Activated CD8-positive, alpha-beta memory T cell treated with anti-CD3 and anti-CD28 coated beads, Interleukin-2, amount 10 ng/mL, durations not matched to agents 7 days and 5 days (primary cell): ENCODE measurements at places on chromosomes 16 and 17. TPM values are rescaled to one million over a fixed set of nuclear protein-coding genes. Genes with fewer than 3 reads are reported as not detected.

Gene DNAH2
- total RNA-seq: not detected

- no peak for DNase-seq
Measured at GRCh38 chr17:55149485-55149884, 115.3 kb upstream of the HLF start.

Gene TMEM204
- total RNA-seq: 34.7 TPM

DNA sequence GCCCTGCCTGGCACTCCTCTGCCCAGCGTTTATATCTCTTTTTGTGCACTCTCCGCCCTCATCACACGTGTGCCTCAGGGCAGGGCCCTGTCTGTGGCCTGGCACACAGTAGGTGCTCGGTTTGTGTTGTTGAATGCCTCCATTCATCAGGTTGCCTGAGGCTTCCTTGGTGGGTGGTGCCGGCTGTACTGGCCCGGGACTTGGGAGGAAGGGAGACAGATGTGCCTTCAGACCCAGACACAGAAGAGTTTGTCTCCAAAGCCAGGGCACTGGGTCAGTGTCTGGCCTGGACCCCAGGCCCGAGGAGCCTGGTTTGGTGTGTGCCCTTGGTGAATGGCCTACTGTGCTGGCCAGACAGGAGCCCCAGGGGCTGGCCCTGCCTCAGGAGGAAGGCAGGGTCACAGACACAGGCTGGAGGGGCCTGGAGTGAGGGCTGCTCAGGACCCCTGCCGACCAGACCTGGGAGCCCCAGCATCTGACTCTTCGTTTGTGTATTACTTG, 71.6 kb downstream of the RAI1 start:
- DNase-seq: no peak

DNA sequence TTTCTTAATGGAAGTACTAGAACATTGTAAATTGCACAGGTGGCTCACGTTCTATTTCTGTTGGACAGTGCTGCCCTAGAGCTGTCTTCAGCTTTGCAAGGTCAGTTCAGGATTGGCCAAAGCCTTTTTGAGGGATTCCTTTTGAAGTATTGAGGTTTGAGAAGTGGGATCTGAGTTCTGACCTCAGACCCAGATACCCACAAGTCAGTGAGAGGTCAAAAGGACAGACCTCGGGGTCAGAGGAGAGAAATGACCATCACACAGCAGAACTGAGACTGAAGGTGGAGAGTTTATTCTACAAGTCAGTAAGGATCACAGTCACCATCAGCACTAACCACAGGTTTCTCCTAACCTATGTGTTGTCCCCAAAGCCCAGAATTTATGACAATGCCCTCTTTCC, 1.7 kb downstream of the ACSM5 start:
- no peak for DNase-seq

DNA sequence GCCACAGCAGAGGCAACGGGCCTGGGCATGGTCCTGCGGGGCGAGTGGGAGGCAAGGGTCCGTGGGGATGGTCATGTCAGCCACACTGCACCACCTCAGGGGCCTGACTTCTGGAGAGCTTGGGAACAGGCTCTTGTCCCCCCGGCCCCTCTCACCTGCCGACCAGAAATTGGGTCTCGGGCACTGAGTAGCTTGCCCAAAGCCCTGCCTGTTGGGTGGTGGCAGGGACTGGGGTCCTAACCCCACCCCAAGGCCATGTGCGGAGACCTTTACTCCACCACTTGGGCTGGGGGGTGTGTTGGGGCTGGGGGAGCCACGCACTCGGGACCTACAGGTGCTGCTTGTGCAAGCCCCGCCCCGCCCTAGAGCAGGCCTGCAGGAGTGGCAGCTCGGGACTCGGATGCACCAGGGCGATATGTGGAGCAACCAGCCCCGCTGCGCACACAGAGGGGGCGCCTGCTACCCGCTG, 24.2 kb upstream of the CHMP6 start:
- no peak for DNase-seq

DNA sequence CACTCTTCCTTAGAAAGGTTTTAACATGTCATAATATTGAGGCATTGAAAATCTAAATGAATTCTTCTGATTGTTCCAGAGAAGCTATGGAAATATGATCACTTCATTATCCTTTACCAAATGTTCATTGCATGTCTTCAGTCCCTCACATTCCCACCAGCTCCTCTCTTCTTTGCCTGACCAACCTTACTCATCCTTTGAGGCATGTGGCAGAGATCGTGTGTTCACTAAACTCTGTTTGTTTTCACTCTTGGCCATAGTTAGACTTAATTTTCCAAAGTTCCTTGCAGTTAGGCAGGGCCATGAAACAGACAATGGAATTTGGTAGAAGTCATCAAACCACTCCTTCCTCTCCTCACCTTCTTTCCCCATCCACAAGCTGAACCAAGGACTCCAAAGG, 266.5 kb upstream of the HSBP1 start:
- no peak for DNase-seq

GRCh38 chr17:48385319-48385718, 44.7 kb downstream of the SKAP1 start:
- DNase-seq: no peak

Gene CMTM4
- total RNA-seq: 1.2 TPM

DNA sequence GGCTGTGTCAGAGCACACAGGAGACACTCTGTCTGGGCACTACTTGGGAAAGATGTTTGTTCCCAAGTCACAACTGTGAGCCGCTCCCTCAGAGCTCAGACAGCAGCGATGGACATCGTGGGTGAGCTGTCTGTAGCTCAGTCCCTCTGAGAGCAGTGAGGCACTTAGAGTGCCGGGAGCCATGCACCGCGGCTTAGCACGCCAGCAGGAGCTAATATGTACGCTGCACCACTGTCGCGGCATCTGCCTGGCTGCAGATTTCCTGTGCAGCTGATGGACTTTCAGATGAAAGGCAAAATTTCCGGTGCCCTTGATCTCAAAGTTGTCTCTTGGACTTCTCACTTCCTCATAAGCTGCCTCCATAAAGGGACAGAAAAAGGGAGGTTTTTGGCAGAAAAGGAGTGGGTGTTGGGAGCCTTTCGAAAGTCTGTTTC, 92.8 kb upstream of the ZNF469 start:
- no peak for DNase-seq

Gene ABCA9
- not detected for total RNA-seq

GRCh38 chr17:63523253-63523855, at the start of gene KCNH6:
KCNH6 (plus strand) TSS chr17:63523358; CDS start chr17:63523414, 56 bp downstream.
- DNase-seq: no peak

- DNase-seq: no peak
Measured at GRCh38 chr17:34532281-34533065, 46.9 kb upstream of the TMEM132E start.

Gene DCXR
- 120 TPM for total RNA-seq

DNA sequence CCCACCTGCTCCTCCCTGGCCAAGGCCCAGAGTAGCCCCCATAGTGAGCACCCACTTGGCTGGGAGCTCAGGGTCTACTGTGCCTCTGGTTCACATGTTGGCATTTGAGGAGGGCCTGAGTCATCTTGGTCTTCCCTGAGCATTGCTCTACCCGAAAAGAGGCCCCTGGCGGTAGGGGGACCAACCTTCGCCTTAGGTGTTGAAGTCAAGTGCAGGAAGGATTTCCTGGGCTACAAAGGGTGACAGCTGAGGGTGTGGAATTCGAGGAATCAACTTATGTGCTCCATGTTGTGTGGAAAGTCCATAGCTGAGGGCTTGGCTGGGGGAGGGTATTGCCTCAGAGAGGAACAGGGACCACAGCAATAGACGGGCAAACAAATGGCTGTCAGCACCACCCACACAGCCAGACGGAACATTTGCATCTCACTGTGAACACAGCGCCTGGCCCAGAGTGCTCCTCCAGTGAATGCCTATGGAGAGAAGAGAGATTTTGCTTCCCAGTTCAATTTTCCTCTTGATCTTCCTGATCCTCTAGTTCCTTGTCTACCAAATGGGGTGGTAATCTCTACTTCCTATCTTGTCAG, 35.6 kb upstream of the NGFR start:
- DNase-seq: peak; percentile 41

Gene NACA2
- total RNA-seq: not detected

Gene CCDC144A
- total RNA-seq: 0.56 TPM

DNA sequence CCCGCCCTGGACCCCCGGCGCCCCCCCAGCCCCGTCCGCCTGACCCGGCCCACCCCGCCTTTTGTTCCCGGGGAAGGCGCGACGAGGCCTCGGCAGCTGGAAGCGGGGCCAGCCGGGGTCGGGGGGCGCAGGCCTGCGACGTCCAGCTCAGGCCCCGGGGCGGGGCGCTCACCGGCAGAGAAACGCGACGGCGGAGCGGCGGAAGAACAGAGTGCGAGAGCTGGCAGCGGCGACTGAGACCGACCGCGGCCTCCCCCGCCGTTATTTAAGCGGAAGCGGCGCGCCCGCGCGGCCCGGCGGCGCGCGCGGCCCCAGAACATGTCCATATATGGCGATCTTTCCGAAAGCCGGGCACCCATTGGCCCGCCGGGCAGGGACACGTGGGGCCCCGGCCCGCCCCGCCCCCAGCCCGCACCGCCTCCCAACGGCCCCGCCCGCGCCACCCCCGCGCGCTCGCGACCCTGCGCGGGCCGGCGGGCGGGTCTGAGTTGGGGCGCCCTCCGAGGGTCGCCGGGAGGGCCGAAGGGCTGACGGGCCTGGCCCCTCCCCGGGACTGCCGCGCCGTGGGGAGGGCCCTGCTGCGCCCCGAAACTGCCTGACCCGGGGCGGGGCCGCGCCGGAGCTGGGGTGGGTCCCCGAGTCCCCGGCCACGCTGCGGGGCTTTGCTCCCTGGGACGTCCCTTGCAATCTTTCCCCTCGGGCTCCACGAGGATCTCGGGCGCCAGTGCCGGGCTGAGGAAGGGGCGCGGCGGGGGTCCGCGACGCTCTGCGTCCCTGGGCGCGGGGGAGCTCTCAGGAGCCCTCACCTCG, at the start of gene ACTG1:
Gene ACTG1, minus strand, starts transcription at position 238 of the 810 bp plus-strand sequence. CDS start 445 bp downstream, outside the sequence.
- peak; percentile 93 for DNase-seq

GRCh38 chr16:57143149-57143921, 42.5 kb downstream of the PSME3IP1 start:
- DNase-seq: no peak

DNA sequence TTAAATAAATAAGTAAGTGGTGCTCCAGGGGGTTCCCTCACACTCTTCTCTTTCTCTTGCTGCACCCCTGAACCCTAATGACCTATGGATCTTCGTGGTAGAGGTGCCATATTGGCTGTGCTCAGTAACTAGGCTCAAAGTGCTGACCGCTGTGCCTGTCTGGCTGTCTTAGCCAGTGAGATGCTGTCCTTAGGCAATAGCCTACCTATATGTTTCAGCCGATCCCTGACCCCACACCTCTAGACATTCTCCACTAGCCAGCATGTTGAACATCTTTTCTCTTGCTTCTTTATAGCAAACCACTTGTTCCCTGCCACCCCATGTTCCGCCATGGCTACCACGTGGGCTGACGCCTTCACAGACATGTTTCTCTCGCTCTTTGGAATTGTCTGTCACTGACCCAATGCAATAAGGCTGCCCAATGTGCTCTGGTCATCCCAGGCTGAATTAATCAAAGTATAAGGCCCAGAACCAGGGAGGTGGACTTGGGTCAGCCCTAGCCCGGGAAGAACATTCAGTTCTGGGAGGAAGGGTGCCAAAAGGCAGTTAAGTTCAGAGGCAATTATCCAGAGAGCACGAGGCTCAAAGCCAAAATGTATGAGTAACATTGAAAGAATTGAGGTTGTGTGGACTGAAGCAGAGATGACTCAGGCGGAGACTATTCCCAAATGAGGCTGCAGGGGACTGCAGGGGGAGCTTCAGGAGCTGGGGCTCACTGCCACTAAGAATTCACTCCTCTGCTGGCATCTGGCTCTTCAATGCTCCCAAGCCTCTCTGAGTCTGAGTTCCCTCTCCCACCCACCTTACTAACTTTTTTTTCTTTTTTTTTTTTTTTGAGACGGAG, 28.7 kb upstream of the TNRC6A start:
- DNase-seq: no peak

Gene NPIPA5
- total RNA-seq: 22.5 TPM

GRCh38 chr17:30253312-30253711, 17.8 kb upstream of the SLC6A4 start:
- no peak for DNase-seq

Gene KRTAP2-2
- not detected for total RNA-seq

- no peak for DNase-seq
Measured at GRCh38 chr17:51352798-51353197, 92.5 kb downstream of the UTP18 start.

GRCh38 chr16:53707671-53708070, 3.7 kb downstream of the FTO start:
- no peak for DNase-seq

- peak; percentile 84 for DNase-seq
Measured at GRCh38 chr17:30104575-30105339, 11.9 kb upstream of the NSRP1 start.

DNA sequence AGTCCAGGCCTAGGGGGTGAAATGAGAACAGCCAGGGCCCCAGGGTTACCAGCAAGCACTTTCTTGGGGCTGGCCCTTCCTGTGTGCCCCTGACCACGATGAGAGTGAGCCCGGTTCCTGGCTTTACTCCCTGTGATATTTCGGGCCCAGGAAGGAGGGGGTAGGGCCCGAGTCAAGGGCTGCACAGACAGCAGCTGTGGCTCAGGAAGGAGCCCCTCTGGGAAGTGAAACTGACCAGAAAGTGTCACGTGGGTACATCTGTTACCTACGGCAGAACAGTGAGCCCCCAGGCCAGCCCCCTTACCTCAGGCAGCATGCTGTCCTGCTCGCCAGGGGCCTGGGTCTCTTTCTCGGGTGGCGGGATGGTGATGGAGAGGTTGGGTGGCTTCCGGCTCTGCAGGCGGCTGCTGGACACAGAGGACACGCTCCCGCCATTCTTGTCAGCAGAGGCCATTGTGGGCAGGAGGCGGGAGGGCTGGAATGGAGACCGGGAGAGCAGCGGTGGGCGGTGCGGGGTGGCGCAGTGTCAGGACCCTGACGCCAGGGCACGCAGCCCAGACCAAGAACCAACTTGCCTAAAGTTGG, 13.8 kb downstream of the AANAT start:
- DNase-seq: peak; percentile 39

GRCh38 chr16:4313563-4314531, 2.0 kb upstream of the GLIS2 start:
- DNase-seq: no peak

DNA sequence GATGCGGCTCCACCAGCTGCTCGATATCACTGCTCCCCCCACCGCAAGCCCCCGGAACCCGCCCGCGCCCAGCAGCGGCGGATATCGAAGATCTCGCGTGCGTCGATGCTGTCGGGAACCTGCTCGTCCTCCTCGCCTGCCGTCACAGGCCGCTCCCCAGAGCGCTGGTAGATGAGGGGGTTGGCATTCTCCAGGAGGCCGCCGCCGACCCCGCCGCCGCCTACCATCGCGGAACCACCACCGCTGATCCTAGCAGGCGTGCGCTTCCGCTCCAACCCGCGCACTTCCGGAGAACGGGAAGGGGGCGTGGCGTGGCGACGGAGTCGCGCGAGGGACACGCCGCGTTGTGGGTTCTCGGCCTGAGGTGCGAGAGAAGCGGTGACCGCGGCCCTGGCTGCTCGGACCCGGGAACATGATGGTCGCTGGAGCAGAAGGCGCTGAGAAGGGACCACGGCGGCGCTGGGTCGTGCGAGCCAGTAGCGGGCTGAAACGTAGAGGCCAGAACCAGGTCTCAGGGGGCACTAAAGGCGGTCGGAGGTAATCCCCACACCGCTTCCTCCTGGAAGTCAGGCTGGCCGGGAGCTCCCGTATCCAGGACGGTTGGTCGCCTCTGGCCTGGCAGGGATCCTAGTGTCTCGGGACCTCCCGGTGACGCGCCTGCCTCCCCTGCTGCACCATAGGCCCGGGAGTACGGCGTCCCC, at the start of gene CIAO2B:
Gene CIAO2B, minus strand, starts transcription at position 265 of the 701 bp plus-strand sequence. Its CDS starts 38 bp downstream, at position 227.
- peak; percentile 91 for DNase-seq

GRCh38 chr17:80428363-80428762, 13.4 kb downstream of the ENDOV start:
- DNase-seq: no peak

- no peak for DNase-seq
Measured at GRCh38 chr16:85206472-85207356, 94.4 kb upstream of the CIBAR2 start.
